Esophagus squamous epithelium (tissue), 5 donors: ENCODE measurements at places on chromosomes 6 and 20.

DNA sequence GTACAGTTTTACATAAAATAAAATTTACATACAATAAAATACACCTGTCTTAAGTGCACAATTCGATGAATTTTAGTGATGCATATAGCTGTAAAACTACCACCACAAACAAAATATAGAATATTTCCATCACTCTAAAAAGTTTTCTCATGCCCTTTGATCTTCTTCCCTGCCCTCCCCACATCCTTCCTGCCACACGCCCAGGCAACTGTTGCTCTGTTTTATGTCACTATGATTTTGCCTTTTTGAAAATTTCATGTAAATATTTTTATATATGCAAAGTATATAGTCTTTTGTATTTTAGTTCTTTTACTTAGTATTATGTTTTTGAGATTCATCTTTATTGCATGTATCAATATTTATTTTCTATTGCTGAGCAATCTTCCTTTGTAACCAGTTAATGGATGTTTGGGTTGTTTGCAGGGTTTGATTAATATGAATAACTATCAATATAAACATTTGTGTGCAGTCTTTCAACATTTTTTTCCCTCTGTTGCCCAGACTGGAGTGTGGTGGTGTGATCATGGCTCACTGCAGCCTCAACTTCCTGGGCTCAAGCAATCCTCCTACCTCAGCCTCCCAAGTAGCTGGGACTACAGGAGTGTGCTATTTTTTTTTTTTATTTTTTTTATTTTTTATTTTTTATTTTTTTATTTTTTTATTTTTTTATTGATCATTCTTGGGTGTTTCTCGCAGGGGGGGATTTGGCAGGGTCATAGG lies 23.8 kb upstream of the SAMHD1 start:
- no peak for DNase-seq

- no peak for DNase-seq
Measured at GRCh38 chr6:168956141-168956838, 297.4 kb downstream of the THBS2 start.

DNA sequence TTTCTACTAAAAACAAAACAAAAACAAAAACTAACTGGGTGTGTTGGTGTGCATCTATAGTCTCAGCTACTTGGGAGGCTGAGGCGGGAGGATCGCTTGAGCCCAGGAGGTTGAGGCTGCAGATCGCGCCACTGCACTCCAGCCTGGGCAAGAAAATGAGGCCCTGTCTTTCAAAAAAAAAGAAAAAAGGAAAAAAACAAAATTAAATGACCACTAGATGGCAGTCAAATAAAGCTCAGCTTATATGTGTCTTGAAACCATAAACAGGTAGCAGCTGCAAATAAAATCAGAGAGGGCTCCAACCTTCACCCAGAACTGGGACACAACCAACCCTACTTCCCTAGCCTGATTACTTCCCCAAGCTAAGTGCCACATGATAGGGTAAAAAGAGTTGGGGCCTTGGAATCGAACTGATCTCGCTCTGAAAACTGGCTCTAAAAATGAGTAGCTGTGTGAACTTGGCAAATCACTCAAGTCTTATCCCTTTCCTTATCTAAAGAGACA lies 67.1 kb upstream of the ADGRF4 start:
- DNase-seq: no peak

DNA sequence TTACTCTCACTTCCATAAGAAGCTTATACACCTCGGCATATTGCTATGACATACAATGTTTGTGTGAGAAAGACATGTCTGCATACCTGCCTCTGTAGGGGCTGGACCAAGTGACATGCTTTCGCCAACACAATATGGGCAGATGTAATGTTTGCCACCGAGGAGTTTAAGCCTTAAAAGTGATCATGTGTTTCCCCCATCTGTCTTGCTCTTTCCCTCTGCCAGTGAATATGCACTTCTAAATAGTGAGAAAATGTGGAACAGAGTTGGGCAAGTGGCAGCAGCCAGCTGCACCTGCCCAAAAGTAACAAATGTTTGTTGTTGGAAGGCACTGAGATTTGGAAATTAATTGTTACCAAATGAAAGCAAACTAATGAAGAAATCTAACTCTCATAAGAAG lies 274.8 kb upstream of the BTBD3 start:
- no peak for DNase-seq

GRCh38 chr6:17268114-17268513 lies 13.0 kb upstream of the RBM24 start:
- no peak for DNase-seq

- DNase-seq: no peak
Measured at GRCh38 chr6:11613858-11614257, 76.3 kb downstream of the TMEM170B start.

DNA sequence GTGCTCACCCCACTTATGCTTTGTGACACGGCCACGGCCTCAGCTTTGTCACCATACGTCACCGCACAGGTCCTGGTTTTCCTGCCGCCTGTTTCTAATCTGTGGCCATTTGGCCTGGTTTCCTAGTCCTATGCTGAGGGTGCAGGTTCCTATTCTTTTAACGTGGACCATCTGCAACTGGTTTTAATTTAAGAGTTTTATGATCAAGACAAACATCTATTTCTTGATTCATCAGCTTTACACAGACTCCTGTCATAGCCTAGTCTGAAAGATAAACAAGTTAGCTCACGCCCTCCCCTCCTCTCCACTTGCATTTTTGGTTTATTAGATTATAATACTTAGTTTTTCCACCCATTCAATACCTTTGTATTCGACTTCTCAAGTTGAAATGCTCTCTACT lies 97.5 kb upstream of the RPS6KA2 start:
- no peak for DNase-seq

DNA sequence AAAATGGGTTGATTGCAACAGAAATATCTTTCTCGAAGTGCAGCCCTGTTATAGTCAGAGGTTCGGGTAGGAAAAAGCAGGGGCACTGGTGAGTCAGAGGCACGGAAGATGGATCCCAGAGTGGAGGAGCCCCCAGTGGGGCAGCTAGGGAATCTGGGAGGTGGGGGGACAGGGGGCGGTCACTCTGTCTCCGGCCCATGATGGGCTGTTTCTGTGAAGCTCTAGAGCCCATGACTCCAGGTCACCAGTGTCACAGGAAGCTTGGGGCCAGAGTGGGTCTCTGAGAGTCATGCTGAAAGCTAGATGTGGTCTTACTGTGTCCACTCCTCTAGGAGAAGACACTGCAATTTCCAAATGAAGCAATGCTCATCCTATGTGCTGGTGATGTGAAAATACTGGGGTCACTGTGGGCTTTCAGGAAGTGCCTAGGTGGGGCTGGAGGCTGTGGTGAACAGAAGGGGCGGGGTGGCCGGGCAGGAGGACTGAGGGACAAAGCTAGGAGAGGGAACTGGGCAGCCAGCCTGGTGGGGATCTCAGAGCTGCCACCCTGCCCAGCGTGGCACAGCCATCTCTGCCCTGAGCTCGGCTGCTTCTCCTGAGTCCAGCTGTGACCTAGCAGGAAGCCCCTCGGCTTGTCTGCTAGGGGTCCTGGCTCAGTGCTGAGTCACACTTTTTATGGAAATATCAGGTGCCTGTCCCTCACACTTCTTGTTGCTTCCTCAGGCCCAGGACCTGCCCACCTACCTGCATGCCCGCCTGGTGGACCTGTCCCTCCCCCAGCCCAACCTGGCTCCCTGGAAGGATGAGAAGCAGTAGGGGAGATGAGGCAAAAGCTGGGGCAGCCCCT lies 54.2 kb downstream of the IRF4 start:
- DNase-seq: no peak

DNA sequence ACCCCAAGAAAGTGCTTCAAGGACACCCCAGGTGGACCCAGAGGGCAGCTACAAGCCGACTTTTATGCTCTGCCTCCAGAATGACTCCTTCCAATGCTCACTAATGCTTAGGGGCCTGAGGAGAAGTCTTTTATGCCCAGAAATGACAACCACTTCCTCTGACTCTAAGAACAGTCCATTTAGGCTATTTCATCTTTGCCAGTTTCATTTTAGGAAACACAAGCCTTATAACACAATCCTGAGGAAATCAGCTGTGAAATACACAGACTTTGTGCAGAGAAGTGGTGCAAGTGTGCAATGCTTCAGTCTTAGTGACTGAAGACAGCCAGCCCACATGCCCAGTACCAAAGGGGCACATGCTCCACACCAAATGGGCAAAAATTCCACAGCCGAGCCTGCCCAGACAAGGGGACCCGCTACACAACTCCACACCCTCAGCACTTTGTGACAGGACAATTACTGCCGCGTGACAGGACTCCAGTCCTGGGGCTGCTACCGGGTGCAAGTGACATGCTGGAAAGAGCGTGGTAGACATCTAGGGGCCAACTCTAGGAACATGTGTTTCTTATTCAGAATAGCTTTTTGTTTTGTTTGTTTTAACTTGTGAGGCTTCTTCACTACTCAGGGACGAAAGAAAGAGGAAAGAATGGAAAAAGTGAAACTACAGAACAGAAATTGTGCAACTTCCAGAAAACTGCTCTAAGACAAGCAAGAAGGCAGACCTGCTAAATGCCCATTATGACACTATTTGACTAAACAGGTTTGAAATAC lies 28.2 kb upstream of the PLAGL1 start:
- DNase-seq: no peak

GRCh38 chr6:55981660-55982059 lies 106.3 kb upstream of the BMP5 start:
- no peak for DNase-seq

- no peak for DNase-seq
Measured at GRCh38 chr6:168455847-168456530, 15.0 kb downstream of the SMOC2 start.

GRCh38 chr20:17262786-17263185 lies 35.9 kb downstream of the PCSK2 start:
- DNase-seq: no peak

GRCh38 chr6:170004585-170005210 lies 253.3 kb downstream of the ERMARD start:
- DNase-seq: no peak

- no peak for DNase-seq
Measured at GRCh38 chr6:108363889-108364313, 69.0 kb downstream of the AFG1L start.

DNA sequence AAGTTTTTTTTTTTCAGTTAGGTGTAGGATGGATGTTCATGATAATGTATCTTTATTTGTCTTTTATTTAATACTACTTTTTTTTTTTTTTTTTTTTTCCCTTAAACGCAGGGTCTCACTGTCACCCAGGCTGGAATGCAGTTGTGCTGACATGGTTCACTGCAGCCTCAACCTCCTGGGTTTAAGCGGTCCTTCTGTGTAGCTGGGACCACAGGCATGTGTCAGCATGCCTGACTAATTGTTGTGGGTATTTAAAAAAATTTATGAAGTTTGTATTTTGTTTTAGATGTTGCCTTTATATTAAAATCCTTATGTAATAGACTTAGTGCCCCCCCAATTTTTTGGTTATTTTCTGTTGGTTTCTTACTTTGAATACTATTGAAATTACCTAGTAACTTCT lies 42.6 kb downstream of the NCOA3 start:
- DNase-seq: no peak

GRCh38 chr20:19070026-19070425 lies 142.4 kb upstream of the SLC24A3 start:
- DNase-seq: no peak

DNA sequence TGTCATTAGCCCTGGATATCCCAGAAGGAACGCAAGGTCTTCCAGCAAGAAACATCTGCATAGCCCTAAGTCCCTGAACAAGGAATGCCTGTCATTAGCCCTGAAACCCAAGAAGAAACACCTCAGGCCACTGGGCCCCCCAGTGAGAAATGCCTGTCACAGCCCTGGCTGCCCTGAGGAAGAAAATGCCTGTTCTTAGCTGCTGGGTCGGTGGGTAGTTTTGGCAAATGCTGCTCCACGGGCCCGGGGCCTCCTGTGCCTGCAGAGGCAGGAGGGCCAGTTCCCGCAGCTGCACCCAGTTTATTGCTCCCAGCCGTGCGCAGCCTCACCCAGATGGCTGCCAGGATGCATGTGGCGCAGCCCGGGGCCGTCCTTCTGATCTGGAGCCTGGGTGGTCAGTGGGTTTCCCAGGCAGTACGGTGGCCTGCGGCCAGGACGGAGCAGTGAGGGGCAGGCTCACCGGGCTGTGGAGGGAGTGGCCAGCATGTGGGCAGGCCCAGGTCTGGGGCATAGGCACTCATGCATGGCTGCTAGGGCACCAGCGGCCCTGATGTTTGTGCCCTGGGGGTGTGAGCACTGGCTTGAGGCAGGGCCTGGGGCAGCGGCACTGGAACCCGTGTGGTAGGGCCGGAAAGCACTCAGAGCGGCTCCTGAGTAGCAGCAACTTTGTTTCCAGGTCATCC lies 219.0 kb downstream of the ERMARD start:
- no peak for DNase-seq

DNA sequence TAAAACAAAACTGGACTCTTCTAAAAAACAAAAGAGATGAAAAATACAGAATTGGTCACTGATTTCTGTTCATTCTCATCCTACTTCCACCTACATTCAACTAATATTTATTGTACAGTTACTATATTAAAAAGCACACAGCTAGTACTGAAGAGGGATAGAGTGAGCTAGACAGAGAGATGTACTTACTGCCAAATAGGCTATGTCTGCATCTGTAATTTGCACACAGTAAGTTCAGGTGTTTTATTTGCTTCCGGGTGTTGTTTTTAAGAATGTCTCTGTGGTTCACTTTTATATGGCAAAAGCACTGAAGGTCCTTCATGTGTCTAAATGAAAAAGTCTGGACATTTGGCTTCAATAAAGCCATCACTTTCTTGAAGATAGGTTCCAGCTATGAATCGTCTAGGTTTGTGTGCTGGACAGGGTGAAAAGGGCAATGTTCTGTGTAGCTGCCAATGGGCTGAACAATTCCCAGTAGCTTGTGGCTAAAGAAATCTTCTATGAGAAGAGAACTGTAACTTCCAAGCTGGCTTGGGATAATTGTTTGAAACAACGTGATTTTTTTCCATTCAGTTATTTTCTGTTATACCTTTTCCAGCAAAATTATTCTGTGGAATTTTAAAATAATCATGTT lies 47.3 kb downstream of the EPB41L2 start:
- no peak for DNase-seq

DNA sequence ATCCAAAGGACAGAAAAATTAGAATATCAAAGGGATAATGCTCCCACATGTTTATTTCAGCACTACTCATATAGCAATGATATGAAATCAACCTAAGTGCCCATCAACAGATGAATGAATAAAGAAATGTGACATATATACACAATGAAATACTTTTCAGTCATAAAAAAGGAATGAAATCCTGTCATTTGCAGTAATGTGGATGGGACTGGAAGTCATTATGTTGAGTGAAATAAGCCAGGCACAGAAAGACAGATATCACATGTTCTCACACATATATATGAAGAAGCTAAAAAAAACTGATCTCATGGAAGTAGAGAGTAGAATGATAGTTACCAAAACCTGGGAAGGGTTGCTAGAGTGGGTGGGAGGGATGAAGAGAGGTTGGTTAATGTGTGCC lies 135.7 kb downstream of the IBTK start:
- DNase-seq: no peak
